ENCODE measurements at places on chromosomes 7 and 10.

DNA sequence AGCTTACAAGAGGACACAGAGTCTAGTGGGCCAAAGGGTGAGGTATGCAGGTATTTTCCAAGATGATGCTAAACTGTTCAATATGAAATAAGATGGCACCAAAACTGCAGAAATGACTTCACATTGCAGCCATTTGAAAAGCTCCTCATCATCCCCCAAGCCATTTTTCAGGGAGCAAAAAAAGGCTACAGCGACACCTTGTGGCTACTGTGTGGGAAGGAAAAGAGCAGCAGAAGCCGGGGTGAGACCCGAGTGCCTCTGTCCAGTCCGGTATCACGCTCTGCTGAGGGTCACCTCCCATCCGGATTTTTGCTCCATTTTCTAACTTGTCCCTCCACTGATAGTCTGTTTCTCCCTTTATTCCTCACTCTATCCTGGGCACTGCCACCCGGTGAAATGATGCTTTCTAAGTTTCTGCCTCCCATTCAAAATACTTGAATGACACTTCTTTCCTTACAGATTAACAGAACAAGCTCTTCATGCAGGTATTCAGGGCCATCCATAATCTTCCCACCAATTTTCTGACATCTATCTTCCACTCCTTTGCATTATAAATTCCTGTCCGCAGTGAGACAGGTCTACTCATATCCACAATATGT is 220.2 kb downstream of the DGKI start:
- no peaks in the 10 kb centered on the region for H3K4me1 ChIP-seq
- no peak overlapping the region for H3K27ac ChIP-seq
- no peaks in the 10 kb centered on the region for H3K27me3 ChIP-seq
- peak; percentile 47 for DNase-seq

GRCh38 chr10:7233259-7233991 is 177.4 kb downstream of the SFMBT2 start:
- no peaks in the 10 kb centered on the region for H3K4me1 ChIP-seq
- DNase-seq, result no peak
- H3K4me3 ChIP-seq, result no peak overlapping the region
- H3K27ac ChIP-seq, result no peak overlapping the region
- H3K27me3 ChIP-seq, result no peaks in the 10 kb centered on the region

GRCh38 chr10:133455611-133456031 is 1.9 kb downstream of the SCART1 start:
- no peaks in the 10 kb centered on the region for H3K36me3 ChIP-seq

DNA sequence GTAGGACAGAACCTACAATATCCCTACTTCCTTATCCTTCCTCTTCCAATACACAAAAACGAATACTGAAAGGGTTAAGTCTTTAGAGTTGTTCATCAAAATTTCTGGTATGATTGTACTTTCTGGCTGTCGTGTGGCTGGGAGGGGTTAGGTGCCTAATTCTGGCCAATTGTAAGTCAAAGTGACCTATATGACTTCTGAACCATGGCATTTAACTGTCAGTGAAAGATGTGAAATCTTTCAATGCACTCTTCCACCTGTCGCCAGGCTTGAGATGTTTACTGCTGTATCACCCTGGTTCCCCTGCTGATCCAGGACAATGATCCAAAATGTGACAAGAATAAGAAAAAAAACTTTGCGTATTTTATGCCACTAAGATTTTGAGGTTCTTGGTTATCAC is 20.8 kb downstream of the EPC1 start:
- no peak overlapping the region for H3K27ac ChIP-seq
- DNase-seq, result no peak
- no peaks in the 10 kb centered on the region for H3K36me3 ChIP-seq
